ENCODE measurements at places on chromosomes 2 and 18.

DNA sequence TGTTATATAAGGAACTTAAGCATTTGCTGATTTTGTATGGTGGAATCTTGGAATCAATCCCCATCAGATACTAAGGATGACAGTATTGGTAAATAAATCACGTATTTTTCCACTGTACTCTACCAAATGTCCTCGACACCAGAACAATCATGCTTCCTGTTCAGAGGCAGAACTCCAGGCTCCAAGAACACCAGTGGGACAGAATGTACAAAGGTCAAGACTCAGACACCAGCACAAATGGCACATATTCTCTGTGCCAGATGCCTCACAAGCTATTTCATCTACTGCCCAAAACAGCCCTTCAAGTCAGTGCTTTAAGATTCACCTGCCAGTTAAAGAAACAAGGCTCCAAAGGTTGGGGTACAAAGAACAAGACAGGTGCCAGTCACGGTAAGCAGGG, 420.5 kb downstream of the STK39 start:
- no peak for DNase-seq

GRCh38 chr18:35578481-35578880, 3.1 kb upstream of the GALNT1 start:
- DNase-seq = no peak

- DNase-seq = no peak
Measured at GRCh38 chr18:78664848-78665247, 314.8 kb upstream of the SALL3 start.

GRCh38 chr2:134217351-134217750, 36.5 kb upstream of the MGAT5 start:
- no peak for DNase-seq

DNA sequence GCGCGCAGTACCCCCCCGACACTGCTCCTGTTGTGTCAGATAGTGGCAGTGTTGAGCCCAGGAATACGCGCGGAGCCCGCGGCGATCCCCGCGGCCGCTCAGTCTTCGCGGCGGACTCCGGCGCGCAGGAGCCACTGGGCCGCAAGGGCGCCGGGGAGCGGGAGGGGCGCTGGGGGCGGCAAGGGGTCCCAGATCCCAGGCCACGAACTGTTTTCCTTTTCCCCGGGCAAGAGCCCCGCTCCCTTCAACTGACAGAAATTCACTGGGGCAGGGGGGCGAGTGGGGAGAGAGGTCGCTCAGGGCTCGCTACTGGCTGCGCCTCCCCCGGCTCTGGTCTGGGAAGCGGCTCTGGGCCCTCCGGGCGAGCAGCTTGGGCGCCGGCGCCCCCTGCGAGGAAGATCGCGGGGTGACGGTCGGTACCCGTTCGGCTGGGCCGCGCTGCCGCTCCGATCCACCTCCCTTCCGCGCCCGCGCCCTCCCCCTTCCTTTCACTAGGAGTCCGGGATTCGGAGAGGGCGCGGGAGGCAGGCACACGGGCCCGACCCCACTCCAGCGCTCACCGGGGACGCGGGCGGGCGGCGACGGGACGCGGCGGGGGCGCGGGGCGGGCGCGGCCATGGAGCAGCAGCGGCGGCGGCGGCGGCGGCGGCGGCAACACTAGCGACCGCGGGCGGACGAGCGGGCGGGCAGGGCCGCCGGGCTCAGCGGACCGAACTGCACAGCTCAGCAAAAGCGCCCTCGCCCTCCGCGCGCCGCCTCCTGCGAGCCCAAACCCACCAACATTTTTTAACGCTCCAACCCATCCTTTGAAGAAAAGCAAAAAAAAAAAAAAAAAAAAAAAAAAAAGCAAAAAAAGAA, 1.4 kb upstream of the SETBP1 start:
- peak; percentile 65 for DNase-seq

DNA sequence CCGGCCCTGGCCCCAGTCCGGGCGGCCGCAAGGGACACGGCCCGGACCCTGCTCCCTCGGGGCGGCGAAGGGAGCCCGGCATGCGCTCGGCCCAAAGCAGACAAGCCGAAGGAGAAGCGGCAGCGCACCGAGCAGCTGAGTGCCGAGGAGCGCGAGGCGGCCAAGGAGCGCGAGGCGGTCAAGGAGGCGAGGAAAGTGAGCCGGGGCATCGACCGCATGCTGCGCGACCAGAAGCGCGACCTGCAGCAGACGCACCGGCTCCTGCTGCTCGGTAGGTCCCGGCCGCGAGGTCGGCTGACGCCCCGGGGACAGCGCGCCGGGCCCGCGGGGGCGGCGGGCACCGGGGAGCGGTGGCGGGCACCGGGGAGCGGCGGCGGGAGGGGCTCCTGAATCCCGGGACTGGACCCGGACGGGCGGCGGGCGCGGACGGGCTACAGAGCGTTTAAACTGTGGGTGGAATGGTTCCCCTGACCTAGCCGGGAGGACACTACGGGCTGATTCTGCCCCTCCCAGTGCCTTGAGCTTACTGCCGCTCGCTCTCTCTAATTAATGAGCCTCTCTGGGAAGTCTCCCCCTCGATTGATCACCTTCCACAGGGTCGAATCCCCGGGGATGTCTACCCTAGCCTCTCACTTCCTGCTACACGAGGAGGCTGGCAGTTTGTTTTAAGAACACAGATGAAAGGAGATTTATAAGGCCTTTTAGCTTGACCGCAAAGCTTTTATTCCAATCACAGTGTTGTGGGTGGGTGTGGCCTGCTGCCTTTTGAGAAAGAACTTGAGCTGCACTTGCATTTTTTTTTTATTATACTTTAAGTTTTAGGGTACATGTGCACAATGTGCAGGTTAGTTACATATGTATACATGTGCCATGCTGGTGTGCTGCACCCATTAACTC, 853 bp downstream of the GNAL start:
- DNase-seq = no peak

DNA sequence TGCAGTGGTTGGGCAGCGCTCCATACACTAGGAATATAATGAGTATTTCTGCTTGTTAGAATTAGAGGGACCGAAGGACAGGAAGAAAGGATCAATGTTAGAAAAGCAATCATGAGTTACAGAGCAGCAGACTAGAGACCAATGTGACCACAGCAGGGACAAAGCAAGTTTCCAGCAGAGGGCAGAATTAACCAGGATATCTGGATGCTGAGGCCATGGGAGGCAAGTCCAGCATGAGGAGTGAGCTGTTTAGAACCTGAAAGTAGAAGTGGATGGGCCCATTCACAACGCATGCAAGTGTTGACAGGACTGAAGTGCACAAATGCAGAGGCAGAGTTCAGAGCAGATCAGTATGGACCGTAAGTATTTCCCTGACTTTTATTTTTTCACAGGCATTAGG, 910.4 kb upstream of the GYPC start:
- no peak for DNase-seq

DNA sequence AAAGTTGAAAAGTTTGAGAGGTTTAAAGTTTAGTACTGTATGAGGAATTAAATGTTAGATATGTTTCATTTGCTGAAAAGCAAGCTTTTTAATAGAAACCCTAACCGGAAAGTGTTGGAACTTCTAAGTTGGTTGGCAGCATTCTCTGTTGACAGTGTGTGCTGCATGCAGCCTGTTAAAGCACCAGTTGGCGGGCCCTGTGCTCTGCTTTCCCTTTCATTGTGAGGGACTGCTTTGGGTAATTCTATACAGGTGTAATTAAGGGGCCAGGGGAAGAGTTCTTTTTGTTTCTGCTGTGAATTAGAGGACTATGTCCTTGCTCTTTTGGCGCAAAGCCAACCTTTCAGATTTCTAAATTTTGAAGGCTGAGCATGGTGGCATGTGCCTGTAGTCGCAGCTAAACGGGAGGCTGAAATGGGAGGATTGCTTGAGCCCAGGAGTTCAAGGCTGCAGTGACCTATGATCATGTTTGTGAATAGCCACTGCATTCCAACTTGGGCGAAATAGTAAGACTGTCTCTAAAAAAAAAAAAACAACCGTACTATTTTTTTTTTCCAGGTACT, 20.1 kb downstream of the PLEKHB2 start:
- DNase-seq = no peak

- DNase-seq = no peak
Measured at GRCh38 chr2:223472771-223473170, 129.4 kb downstream of the SCG2 start.

- DNase-seq = no peak
Measured at GRCh38 chr2:14634182-14634488, 1.6 kb downstream of the LRATD1 start.

DNA sequence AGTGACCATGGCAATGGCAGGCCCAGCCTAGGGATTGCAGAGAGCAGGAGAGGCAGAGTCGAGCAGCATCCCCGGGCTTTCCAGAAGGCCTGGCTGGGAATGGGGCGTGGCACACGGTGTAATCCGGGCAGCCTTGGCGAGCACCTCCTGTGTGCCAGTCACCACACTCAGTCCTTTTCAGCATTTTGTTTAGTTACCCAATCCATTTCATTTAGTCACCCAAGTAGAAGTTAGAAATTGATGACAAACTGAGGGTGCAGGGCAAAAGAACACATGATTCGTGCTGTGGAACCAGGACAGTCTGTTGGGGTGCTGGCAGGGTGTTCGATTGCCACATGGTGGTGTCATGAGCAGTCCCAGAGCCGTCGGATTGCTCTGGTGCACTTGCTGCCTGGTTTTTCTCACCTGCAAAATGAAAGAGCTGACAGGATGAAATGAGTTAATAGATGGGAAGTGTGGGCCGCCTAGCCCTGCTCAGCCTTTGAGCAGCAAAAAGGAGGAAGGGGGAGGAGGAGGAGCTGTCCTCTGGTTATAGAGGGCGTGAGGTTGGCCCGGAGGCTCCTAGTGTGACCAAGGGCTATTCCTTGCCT, 299.4 kb downstream of the AGAP1 start:
- DNase-seq = no peak

DNA sequence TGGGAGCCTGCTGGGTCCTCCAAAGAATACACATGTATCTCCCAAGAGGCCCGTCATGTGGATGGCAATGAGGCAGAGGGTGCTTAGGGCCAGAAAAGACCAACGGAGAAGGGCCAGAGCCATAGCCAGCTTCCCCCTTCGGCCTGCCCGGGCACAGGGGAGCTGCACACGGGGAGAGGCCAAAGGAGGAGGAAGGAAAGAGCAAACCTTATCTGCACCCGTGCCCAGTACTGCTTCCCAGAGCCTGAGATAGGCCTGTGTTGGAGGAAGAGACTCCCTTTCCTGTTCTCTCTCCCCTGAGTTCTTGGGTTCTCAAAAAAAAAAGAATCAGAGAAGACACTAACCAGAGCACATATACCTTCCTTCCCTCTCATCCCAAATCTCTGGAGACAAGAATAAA, 250.3 kb downstream of the ANAPC1 start:
- DNase-seq = no peak

GRCh38 chr2:196719110-196719872, 79.8 kb downstream of the CCDC150 start:
- DNase-seq = no peak

GRCh38 chr2:196473617-196474016, 165.9 kb upstream of the CCDC150 start:
- DNase-seq = no peak

DNA sequence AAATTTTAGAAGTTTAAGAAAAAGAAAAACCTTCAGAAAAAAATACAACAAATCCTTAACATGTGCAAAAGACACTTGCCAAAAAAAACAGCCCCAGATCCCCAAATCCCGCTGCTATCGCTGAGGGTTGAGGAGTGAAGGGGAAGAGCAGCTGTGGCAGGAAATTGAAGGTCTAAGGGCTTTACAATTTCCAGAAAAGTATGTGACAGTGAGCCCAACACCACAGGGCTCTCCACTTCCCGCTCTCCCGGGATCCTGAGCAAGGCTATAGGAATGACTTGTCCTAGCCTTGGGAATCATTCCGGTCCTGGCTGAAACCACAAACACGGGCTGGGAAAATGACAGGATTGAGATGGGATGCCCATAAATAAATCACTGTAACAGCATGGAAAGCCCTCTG, 191.4 kb downstream of the TMEM163 start:
- no peak for DNase-seq

GRCh38 chr2:124822516-124822915, 797.4 kb downstream of the CNTNAP5 start:
- DNase-seq = no peak

GRCh38 chr2:44273076-44273475, 2.2 kb upstream of the SLC3A1 start:
- DNase-seq = no peak

- DNase-seq = no peak
Measured at GRCh38 chr2:126751477-126751876, 95.5 kb downstream of the GYPC start.

- no peak for DNase-seq
Measured at GRCh38 chr2:42960002-42960841, 167.8 kb upstream of the HAAO start.

DNA sequence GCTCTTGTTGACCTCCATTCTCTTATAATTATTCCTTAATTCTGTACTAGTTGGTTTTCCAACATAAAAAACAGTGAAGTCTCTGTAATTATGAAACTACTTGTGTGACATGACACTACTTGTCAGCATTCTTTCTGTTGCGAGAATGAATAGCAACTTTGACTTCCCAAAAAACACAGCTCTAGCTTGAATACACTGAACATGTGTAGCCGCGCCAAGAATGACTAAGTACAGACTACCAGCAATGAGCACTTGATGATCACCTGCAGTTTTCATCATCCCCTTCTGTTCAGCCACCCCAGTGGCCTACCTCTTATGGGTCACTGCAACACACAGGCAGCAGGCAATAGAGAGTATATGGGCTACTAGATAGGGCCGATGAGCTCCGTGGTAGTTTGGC, 229.3 kb downstream of the TGIF1 start:
- no peak for DNase-seq

DNA sequence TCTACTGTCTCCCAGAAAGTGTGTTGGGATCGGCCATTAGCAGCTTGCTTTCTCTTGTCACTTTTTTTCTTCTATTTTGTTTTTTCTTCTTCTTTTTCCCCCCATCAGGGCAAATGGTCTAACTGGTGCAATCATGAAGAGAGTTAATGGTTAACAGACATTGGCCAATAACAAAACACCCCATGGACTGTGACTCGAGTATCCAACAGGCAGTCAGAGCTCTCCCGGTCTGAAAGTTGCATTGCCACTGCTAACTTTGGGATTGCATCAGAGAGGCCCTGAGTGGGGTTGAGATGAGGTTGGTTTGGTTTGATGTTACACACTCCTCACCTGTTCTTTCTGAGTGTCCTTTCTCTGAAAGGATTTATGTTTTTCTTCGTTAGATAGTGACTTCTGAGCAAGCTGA, 12.9 kb upstream of the SNORC start:
- no peak for DNase-seq

Measured in stimulated activated CD8-positive, alpha-beta memory T cell treated with anti-CD3 and anti-CD28 coated beads, Interleukin-2, amount 100 ng/mL, for 48 hours (primary cell).